ENCODE measurements at places on chromosomes 7 and 10.
A peak's percentile ranks its signal among the peaks of the same experiment; 100 is the strongest.

- no peak for DNase-seq
Observed at GRCh38 chr10:102948786-102949185, 30.7 kb downstream of the CNNM2 start.

GRCh38 chr10:130443066-130443465 is 306.9 kb downstream of the GLRX3 start:
- no peak for DNase-seq

DNA sequence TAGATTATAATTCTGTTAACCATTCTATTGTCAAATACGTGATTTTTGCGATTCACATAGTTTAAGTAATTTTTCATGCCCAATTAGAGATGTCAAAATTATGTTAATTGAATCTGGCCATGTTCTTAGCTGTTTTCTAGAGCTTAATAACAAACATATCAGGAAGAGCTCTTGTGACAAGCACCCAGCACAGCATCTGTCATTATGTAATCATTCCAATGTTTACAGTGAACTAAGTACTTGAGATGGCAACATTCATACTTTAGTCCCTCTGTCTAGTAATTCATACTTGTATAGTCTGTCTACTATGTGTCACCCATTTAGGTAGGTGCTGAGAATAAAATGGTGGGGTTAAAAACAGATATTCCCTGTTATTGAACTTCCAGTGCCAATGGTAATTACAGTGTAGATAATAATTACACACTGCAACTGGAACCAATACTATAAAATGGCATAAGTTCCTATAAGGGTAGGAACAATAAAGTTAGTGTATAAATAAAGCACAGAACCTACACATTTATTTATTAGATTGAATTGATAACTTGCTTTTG is 55.2 kb downstream of the ZEB1 start:
- DNase-seq = no peak

GRCh38 chr10:79179164-79179956 is 110.6 kb downstream of the ZMIZ1 start:
- DNase-seq = no peak

DNA sequence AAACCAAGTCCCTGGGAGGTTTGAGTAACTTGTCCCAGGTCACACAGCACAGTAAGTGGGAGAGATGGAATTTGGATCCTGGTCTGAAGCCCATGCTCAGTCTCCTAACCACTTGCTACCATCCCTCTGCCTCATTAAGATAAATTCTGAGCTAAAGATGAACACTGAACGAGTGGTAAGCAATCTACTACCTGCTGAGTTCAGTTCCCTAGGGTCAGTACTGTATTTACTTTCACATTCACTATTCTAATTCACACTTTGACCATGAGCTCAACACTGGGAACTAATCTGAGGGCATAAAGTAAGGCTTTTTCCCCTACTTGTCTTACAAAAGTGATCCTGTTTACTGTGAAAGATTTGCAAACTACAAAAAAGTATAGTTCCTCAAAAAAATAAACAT is 2.4 kb downstream of the UROS start:
- no peak for DNase-seq

GRCh38 chr10:74748468-74749031 is 77.8 kb upstream of the KAT6B start:
- no peak for DNase-seq

- no peak for DNase-seq
Observed at GRCh38 chr7:37265006-37265405, 183.7 kb downstream of the ELMO1 start.

DNA sequence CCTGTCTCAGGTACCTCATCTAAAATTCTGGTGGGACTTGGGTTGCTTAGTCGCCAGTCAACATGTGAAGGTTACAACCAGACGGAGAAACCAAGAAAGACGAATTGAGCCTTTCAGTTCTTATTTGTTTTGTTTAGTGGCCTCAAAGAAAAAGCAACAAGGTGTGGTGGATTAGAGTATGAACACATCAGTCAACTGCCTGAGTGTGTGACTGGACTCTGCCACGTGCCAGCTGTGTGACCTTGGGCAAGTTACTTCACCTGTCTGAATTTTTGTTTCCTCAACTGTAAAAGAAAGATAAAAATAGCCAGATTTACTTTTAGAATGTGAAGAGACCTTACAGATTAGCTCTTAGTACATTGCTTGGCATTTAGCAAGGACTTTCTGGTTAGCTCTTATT is 259.2 kb downstream of the CREB5 start:
- no peak for DNase-seq

GRCh38 chr10:37947526-37947925 is 28.9 kb downstream of the ZNF25 start:
- no peak for DNase-seq

GRCh38 chr7:66039094-66039670 is 36.4 kb upstream of the ASL start:
- no peak for DNase-seq

DNA sequence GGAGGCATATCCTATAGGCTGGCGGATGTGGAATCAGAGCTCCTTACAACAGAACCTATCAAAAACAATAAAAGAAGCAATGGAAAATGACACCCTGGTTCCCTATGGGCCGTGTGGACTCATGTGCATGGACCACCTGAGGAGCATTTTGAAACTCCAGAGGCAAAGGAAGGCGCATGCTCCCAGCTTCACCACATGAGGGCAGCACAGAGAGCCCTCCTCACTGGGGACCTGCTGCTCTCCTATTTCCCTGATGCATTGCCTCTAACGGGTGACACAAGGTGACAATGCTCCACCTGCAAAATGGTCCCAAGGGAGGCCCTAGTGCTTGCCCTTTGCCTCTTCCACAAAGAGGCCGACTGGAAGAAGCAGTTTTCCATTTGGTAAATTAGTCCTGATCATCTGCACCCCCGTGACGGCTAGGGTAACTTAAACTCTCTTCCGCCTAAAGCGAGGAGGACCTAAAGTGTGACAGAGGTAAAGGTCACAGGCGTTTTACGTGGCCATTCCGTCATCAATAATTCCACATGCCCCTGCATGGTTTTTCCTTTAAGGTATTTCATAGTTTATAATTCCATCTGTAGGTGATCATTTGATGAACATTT is 67.7 kb downstream of the GPAM start:
- DNase-seq = no peak

DNA sequence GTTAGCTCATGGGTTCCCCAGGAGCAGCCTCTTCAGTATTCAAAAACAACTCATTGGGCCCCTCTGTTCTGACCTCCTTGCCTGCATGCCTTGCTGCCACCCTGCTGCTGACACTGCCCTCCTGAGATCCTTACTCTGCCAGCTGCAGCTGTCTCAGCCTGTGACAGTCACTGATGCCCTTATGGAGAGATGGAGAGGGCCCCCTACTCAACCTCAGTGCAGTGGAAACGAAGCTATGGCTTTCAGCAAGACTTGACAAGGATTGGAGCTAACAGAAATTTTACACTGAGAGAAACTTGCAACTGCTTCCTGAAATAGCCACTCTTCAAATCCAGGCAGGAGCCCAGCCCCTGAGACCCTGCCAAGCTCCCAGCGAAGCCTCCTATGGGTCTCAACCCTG is 678.3 kb upstream of the C7orf33 start:
- no peak for DNase-seq

GRCh38 chr10:127338399-127339110 is 142.2 kb upstream of the INSYN2A start:
- no peak for DNase-seq

GRCh38 chr7:4621396-4621795 is 60.7 kb upstream of the FOXK1 start:
- DNase-seq = no peak

DNA sequence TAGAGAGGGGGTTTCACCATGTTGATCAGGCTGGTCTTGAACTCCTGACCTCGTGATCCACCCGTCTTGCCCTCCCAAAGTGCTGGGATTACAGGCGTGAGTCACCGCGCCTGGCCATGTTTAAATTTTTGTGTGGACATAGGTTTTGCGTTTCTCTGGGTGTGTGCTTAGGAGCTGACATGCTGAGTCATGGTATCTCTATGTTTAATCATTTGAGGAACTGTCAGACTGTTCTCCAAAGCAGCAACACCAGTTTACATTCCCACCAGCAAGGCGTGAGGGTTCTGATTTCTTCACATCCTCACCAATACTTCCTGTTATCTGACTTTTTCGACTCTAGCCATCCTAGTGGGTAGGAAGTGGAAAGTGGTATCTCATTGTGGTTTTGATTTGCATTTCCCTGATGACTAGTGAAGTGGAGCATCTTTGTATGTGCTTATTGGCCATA is 153.7 kb downstream of the DNAJB6 start:
- peak; percentile 18 for DNase-seq

- DNase-seq = no peak
Observed at GRCh38 chr7:155756322-155756721, 55.9 kb downstream of the SHH start.

- DNase-seq = no peak
Observed at GRCh38 chr10:98208925-98209324, 59.1 kb downstream of the LOXL4 start.

GRCh38 chr7:1078519-1078918 is 9.4 kb upstream of the GPER1 start:
- no peak for DNase-seq

DNA sequence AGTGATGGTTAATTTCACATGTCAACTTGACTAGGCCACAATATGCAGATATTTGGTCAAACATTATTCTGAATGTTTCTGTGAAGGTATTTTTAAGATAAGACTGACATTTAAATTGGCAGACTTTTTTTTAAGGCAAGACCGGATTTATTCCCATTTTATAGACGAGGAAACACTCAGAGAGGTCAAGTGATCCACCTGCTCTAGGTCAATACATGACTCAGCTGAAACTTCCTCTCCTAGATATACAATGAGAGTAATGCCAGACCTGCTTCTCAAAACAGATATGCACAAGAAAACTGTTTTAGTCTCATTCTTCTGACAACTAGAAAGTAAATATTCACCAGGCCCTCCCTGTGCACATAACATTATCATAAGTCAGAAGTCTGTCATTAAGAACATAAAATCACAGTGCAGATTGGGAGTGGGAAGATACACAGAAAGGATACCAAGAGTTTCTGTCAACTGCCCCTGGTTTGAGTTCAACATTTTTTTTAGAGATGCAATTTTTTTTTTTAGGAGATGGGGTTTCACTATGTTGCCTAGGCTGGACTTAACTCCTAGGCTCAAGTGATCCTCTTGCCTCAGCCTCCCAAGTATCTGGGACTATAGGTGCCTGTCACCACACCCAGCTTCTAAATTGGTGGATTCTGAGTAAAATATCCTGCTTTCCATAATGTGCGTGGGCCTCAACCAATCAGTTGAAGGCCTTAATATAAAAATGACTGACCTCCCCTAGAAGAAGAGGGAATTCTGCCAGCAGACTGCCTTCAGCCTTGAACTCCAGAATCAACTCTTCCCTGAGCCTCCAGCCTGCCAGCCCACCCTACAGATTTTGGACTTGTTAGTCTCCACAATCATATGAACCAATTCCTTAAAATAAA is 121.4 kb downstream of the ZFAND4 start:
- DNase-seq = no peak

DNA sequence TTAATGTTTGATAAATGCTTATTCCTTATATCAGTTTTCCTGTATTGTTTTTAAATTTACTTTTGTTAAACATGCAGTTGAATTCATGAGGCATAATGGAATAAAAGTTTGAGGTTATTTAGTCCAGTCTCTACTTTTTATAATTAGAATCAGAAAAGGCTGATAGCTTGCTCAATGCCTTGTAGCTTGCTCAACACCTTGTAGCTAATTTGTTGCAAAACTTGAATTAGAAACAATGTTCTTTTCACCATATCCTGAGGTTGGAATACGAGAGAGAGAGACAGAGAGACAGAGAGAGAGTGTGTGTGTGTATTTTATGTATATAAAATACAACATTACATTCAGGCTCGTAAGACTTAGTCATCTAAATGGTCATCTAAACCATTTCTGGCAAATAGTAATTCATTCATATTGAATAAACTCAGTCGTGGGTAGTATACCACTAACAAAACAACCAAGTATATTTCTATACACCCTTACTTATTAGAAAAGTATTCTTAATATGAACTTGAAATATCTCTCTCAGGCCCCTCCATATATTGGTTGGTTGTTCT is 243.5 kb downstream of the ADK start:
- no peak for DNase-seq

- DNase-seq = no peak
Observed at GRCh38 chr7:149245244-149245643, 5.8 kb downstream of the ZNF212 start.

- no peak for DNase-seq
Observed at GRCh38 chr7:91299952-91300775, 35.9 kb downstream of the FZD1 start.

GRCh38 chr10:43258562-43259212 is 8.2 kb downstream of the RASGEF1A start:
- DNase-seq = no peak

GRCh38 chr10:29543715-29544114 is 91.1 kb downstream of the SVIL start:
- DNase-seq = no peak

DNA sequence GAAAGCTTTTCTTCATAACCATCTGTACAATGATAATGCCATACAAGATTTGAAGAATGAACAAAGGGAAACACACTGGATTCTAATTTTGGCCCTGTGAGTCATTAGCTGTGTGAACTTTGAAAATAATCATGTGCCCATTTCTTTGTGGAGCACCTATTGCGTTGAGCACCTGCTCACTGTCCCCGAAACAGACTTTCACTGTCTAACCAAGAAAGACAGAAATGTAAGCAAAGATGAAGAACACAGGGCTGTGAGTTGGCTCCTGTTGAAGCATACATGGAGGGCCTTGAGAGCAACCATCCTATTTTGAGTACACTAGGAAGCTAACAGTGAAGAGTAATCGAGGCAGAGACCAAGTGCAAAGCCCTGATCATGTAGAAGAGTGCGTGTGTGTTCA is 118.4 kb upstream of the SLC25A13 start:
- DNase-seq = no peak

GRCh38 chr10:78748235-78748533 is 320.6 kb upstream of the ZMIZ1 start:
- DNase-seq = no peak

DNA sequence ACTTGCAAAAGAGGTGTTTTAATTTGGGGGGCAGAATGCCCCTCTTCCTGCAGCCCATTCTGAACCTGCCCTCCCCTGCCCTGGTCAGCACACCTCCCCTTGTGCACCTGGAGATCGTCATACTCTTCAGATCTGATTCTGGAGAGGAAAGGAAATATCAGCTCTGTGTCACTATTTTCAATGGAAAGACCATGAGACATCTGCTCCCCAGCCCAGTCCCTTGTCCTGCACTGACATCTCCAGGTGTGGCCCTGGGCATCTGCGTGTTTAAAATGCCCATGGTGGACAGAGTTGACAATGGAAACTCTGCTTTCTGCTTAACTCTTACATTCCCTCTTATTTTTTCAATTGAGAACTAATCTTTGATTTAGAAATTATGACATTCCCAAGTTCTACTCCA is 41.6 kb upstream of the RASGEF1A start:
- no peak for DNase-seq

Measured in stimulated activated CD4-positive, alpha-beta T cell treated with anti-CD3 and anti-CD28 coated beads, Interleukin-1b, Interleukin-23, amount 100 ng/mL, for 1 hour (primary cell).